ENCODE measurements at places on chromosomes 5 and 9. TPM values are rescaled to one million over a fixed set of nuclear protein-coding genes. Genes with fewer than 3 reads are reported as not detected.

The SKP2 gene
- 98.7 TPM for total RNA-seq

The KIAA0825 gene
- 1.1 TPM for total RNA-seq

The DIAPH1 gene
- 146 TPM for total RNA-seq

The FAM200C gene
- total RNA-seq = 2.6 TPM

The CRB2 gene
- not detected for total RNA-seq

The SPATA24 gene
- 2.8 TPM for total RNA-seq

The BTNL8 gene
- not detected for total RNA-seq

The CPLANE1 gene
- total RNA-seq = 12.9 TPM

The TNFSF8 gene
- total RNA-seq = not detected

The WDR31 gene
- total RNA-seq = 0.71 TPM

The PCDHGA8 gene
- 0.07 TPM for total RNA-seq

DNA sequence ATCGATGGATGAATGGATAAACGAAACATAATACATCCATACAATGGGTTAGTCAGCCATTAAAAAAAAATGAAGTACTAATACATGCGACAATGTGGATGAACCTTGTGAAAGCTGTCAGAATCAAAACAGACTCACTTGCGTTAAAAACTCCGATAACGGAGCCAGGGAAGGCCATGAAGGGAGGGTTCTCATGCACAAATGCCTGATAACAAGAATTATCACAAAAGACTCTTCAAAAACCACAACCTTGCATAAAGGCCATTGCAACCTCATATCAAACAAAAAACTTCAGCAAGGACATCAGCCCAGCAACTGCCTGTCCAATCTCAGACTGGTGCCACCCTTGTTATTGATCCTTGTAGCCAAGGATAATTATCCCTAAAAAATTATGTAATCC, 13.7 kb downstream of the ERMP1 start:
- DNase-seq = no peak

- no peak for DNase-seq
Observed at GRCh38 chr9:23587903-23588302, 238.1 kb downstream of the ELAVL2 start.

- no peak for DNase-seq
Observed at GRCh38 chr5:76776391-76776790, 42.4 kb upstream of the F2RL1 start.

DNA sequence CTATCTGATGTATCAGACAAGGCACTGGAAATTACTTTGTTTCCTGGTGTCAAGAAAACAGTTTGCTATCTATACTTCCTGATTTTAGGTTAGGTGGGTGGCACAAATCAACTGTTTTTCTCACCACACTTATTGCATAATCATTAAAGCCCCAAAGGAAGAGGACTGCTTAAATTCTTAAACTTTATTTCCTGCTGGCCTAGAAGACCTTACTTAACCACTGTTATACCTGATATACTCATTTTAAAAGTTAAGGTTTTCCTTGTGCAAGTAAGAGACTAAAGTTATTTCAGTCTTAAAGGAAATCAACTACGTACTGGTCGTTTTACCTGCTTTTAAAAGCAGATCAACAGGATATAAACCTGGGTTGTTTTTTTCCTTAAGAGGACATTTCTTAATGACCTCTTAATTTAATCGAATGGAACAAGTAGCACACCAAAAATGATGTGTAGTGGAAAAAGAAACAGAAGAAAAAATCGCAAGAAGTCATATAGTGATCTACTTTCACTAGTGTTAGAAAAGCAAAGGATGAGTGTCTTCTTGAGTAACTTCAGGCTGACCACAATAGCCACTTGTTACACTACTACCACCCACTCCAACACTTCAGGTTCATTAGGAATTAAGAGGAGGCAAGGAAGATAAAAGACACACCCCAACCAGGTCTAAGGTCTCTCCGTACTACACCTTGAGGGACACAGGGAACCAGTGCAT, 974 bp downstream of the CLINT1 start:
- DNase-seq = peak; percentile 11

DNA sequence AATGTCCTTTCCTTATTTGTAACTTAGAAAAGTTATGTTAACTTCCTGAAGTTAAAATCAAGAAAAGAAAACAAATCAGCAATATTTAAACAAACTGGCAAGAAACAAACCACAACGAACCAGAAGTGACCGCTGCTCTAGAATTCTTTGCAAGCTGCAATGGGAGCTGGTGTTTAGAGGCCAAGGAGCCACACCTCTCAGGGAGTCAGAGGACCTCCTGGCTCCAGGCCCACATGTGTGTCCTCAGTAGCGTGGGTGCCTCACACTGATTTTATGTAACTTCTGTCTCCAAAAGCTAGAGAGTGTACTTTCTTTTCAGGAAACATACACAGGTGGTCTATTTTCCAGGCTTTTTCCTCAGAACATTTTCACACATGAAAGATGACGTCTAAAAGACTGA, 100.4 kb downstream of the IRX2 start:
- DNase-seq = no peak

GRCh38 chr9:114143234-114143633, 12.1 kb upstream of the COL27A1 start:
- DNase-seq = no peak

GRCh38 chr5:10333154-10334006, 20.1 kb upstream of the MARCHF6 start:
- no peak for DNase-seq

DNA sequence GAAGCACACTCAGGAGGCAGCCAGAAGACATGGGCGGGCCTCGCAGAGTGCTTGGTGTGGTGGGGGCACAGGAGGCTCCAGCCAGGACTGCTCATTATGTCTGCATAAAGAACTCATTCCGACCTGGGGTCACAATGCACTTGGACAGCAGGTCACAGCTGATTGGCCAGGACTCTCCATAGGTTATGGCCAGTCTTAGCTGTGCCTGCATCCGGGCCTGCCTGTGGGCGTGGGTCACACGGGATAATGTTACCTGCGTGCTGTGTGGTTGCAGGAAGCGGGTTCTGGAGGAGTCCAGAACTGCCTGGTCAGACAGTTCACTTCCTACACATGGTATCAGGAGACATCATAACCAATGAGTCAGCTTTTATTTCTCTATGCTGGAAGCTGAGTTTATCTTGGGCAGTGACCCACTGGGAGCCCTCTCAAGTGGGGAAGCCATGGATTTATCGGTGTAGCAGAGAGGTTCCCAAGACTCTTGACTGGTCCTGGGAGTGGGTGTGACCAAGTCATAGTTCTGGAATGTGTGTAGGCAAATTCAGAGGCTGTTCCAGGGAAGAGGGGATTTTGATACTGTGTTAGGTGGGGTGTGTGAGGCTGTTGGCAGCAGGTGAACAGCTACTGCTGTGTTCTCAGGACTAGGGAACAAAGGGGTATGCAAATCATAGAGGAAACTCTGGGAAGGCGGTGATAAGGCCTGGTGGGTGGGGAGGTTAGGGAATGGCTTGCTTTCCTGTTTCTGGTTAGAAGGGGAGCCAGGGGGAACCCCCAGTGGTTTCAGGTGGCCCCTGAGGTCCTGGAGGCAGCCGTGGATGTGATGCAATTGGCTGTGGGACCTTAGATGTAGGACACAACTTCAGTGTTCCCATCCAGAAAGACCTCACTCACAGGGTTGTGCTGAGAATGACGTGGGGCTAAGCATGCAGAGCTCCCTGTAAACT, 51.3 kb downstream of the ARHGEF37 start:
- DNase-seq = peak; percentile 99

- DNase-seq = no peak
Observed at GRCh38 chr5:132767150-132767549, 9.9 kb downstream of the SEPTIN8 start.

- DNase-seq = no peak
Observed at GRCh38 chr9:126839301-126839700, 21.1 kb upstream of the ZBTB34 start.

DNA sequence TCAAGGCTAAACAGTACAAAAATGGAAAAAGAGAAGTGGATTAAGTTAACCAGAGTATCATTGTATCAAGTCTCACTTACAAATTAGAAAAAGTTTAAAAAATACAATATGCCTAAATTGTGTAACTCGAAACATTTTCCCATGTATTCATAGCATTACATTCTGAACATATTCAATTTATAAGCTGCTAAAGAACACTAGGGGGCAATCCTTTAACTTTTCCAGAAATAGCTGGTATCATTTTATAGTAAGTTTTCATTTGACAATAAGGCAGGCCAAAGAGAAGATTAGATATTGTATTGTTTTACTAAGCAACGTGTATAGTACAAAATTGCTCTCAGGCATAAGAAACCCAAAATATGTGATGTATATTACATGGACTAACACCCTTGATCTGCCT, 234.6 kb downstream of the ADGRV1 start:
- no peak for DNase-seq

GRCh38 chr5:132999246-132999645, 27.1 kb downstream of the ZCCHC10 start:
- no peak for DNase-seq

- no peak for DNase-seq
Observed at GRCh38 chr5:150464554-150465012, 15.0 kb upstream of the RPS14 start.

DNA sequence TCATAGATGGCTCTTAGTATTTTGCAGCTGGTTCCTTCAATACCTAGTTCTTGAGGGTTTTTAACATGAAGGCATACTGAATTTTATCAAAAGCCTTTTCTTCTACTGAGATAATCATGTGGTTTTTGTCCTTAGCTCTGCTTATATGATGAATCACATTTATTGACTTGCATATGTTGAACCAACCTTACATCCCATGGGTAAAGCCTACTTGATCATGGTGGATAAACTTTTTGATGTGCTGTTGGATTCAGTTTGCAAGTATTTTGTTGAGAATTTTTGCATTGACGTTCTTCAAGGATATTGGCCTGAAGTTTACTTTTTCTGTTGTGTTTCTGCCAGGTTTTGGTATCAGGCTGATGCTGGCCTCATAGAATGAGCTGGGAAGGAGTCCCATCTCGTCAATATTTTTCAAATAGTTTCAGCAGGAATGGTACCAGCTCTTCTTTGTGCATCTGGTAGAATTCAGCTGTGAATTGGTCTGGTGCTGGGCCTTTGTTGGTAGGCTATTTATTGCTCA, 49.7 kb downstream of the YIPF5 start:
- DNase-seq = no peak

DNA sequence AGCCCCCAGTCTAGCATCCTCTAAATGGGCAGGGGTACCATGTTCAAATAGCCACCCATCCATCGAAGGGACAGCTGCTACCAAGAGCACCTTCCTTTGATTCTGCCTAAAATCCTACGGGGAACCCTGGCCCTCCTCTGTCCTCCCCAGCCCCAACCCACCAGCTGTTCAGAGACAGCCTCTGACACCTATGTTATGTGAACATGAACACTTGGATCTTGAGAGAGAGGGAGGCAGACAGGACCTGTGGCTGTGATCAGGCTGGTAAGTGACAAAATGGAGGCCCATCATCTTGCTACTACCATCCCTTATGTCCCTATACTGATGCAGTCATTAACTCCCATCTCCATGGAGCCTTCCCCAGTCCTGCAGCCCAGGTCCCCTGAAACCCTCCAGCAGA, 8.2 kb downstream of the SLC23A1 start:
- no peak for DNase-seq

- DNase-seq = no peak
Observed at GRCh38 chr9:123335193-123335985, 20.6 kb upstream of the CRB2 start.

- DNase-seq = no peak
Observed at GRCh38 chr9:130707225-130707976, 13.8 kb downstream of the EXOSC2 start.

DNA sequence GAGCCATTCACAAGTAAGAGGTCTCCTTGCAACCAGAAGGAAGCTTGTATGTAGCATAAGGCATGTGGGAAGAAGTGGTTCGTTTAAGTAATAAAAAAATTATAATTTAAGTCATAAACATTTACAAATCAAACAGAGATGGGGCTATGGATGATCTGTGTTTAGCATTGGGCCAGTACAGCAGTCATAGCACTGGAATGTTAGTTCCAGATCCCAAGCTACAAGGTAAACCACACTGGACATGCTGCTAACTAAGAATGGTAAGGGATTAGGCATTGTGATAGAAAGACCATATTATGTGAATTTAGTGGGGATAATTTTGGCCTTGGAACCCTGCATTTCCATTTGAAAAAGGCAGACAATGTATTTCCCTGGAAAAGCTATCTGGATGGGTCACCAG, 170.4 kb upstream of the KCNN2 start:
- DNase-seq = no peak

- no peak for DNase-seq
Observed at GRCh38 chr5:141674747-141675146, 7.3 kb downstream of the ARAP3 start.

DNA sequence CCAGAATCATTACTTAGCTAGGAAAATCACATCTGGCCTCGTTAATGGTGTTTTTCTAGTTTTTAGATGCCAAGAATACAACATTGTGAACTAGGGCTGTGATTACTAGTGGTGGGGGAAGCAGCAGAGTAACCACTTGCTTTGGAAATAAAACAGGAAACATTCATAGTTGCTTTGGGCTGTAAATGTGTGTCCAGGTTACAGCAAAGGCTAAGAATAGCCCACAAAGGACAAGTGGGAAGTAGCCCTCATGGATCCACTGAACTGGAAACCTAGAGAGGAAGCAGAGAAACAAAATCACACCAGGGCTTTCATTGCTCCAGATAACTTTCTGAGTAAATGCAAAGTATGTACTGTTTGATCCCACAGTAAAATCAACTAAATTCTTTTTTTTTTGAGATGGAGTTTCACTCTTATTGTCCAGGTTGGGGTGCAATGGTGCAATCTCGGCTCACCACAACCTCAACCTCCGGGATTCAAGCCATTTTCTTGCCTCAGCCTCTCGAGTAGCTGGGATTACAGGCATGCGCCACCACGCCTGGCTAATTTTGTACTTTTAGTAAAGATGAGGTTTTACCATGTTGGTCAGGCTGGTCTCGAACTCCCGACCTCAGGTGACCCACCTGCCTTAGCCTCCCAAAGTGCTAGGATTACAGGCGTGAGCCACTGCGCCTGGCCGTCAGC, 56.2 kb upstream of the TNFSF15 start:
- no peak for DNase-seq

GRCh38 chr9:108783731-108784495, 71.9 kb downstream of the ACTL7B start:
- DNase-seq = no peak

- no peak for DNase-seq
Observed at GRCh38 chr9:100637787-100638186, 59.9 kb downstream of the CAVIN4 start.

- no peak for DNase-seq
Observed at GRCh38 chr5:34522599-34523386, 133.3 kb upstream of the RAI14 start.

- DNase-seq = no peak
Observed at GRCh38 chr9:126411948-126412284, 85.3 kb downstream of the MVB12B start.

- DNase-seq = no peak
Observed at GRCh38 chr9:130860458-130861316, 25.6 kb downstream of the ABL1 start.

GRCh38 chr9:123465304-123465703, 109.3 kb downstream of the CRB2 start:
- DNase-seq = no peak

- no peak for DNase-seq
Observed at GRCh38 chr5:56737951-56738606, 77.3 kb upstream of the MAP3K1 start.
